ENCODE measurements at places on chromosomes 11 and 22.

DNA sequence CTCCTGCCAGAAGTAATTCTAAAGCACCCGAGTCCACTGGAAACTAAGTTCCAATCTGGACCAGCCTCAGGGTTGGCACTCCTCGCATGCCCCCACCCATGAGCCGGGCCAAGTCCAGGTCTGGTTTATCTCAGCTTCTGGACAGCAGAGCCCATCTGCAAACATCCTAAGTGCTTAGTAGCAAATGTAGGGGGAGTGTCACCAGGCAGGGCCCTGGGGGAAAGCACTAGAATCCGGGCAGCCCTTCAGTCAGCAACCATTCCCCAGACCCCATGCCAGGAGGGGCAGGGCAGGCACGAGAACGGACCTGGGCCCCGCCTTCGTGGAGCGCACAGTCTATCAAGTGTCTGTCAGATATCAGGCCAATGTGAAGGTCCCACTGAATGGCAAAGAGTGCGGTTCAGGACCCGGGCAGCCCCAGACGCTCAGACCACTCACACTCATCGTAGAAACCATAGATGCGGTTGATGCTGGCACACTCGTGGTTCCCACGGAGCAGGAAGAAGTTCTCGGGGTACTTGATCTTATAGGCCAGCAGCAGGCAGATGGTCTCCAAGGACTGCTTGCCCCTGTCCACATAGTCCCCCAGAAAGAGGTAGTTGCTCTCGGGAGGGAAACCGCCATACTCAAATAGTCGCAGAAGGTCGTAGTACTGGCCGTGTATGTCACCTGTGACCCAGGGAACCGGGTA is 1.3 kb downstream of the PPP1CA start:
- DNase-seq = no peak

GRCh38 chr11:71426413-71426812 is 21.8 kb downstream of the DHCR7 start:
- no peak for DNase-seq

DNA sequence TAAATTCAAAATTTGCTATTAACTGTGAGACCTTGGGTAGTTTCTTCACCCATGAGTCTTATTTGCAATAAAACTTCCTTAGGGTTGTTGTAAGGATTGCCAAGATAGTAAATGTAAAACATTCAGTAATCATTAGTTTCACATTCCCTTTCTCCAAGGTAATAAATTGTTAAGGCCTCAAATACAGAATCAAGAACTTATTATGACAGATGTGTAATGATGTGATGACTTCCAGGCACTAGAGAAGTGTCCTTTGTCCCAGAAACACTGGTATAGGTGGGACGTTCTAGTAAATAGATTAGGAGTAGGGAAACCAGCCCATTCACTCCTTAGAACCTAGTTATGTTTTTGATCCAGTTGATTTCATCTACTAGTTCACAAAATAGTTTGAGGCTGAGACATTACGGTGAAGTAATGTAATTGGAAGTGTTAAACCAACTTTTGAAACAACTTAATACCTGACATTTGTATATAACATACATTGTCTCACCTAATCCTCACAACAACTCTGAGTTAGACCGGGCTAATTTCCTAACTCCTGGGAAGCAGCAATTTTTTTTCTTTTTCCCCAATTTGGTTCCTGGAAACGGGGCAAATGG is 25.5 kb downstream of the CTNND1 start:
- DNase-seq = no peak

DNA sequence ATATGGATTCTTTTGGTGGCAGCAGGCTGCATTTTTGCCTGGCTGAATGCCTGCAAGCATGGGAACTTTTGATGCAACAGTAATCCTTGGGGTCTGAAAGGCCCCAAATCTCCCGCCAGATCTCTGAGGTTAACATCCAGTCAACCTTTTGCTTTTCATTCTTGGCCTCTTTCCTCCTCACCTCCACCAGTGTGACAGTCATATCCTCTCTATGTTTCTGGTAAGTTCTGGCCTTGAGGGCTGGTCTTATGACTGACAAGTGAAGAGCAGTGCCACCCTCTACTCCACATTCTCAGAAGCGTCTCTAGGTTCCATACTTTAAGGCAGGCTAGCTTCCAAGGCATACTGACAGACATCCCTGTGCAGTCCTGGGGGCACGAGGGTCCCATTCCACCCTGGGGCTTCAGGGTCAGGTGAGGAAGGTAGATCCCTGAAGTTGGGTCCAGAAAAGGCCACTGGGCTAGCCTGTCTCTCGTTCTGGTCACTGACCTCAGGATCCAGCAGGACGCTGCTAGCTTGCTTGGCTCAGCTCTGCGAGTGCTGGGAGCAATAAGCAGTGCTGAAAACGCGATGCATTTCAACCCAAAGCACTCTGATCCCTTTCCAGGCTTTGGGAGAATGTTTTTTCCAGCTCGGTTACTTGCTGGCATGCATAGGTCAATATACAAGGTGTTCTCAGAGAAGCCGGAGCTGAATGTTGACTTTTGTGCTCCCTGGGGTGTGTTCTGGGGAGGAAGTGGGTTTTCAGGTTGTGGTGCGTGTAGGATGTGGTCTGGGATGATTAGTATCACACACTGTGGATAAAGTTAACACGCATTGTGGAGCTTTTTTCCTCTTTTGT is 75.2 kb downstream of the PTPRJ start:
- no peak for DNase-seq

DNA sequence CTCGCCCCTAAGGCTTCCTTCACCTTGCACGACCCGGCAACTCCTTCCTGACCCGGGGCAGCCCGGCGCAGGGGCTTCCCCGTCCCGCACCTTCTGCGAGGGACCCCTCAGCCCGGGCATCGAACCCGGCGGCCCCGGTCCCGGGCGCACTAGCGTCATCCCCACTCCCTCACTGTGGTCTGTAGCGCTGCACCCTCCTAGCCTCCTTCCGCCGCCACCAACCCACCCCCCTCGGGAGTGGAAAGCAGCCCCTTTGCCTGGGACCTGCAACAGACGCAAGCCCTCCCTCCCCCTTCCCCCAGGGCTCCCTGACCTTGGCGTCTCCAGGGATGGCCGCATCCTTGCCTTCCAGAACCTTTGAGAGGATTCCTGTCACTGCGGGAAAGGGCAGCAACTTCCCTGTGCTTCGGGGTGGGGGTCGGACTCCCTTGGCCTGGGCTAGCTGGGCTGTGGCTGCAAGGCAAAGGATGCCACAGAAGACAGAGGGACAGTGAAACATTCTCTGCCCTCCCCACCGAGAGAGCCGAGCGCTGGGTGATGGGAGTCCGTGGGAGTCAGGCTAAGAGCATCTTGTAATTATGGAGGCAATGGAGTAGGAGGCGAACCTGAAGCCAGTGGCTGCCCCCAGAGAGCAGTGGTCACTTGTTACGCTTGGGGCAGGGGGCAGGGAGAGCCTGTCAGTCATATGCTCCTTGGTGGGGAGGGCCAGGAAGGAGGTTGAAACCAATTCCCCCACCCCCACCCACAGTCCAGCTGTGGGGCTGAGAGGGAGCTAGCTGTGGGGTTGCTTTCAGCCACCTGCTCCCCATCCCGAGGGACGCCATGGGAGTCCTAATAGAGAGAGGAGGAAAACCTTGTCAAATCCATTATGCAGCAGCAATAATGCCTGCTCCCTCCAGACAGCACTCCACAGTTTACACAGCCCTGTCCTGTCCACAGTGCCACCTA is 920 bp downstream of the TMEM132A start:
- DNase-seq = no peak

GRCh38 chr11:19474954-19475721 is 234.4 kb upstream of the E2F8 start:
- peak; percentile 38 for DNase-seq

DNA sequence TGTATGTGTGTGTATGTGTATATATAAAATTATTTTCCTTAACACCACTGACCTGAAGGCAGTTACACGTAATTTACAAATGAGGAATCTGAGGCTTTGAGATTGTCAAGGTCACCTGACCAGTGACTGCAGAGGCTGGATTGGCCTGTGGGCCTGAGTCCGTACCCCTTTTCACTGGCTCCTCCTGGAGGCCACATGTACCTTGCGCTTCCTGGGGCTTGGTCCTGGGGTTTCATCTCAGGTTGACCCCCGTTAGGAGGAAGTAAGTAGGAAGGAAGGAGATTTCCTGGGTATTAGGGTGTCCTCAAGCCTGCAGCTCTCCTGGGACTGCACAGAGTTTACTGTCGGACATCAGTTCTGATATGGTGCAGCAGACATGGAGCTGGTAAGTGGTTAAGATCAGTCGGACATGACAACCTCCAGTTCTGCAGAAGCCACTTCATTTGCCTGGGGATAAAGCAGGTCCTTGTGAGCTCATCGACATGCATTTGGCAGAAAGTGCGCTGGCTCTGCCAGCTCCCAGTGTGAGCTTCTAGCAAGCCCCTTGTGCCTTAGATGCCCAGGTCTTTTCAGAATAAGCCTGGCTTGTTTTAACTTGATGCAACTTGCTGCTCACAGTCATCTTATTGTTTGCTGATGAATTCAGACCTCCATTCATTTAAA is 36.6 kb downstream of the ST3GAL4 start:
- DNase-seq = no peak

DNA sequence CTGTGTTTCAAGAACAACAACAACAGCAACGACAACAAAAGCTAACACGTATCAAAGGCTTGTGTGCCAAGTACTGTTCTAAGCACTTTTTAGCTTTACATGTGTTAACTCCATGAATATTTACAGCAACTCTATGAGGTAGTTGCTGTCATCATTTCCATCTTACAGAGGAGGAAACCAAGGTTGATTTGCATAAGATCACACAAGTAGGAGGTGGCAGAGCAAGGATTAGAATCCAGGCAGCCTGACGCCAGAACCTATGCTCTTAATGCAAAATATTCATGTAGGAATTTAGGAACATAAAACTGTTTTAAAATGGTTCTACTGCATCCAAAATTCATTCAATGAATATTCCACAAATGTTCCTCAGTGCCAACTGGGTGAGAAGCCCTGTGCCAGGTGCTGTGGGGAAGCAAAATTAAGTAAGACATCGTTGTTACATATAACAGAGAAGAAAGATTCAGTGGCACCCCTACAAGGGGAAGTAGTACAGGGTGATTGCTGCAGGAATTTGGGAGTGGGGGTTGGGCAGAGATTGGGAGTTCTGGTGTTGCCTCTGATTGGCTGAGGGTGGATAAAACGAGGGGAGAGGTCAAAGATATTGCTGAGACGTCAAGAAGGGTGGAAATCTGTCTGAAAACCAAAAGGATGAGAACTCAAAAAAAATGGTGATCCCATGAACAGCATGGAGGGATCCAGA is 86.1 kb upstream of the ARHGAP20 start:
- no peak for DNase-seq

GRCh38 chr11:75565916-75566762 is 4.1 kb downstream of the SERPINH1 start:
- no peak for DNase-seq

GRCh38 chr11:61688365-61689163 is 8.4 kb downstream of the DAGLA start:
- DNase-seq = no peak

Data from neuronal stem cell (in vitro differentiated cells).